Activated CD4-positive, alpha-beta T cell treated with anti-CD3 and anti-CD28 coated beads, Interleukin-2, amount 50 U/mL, for 1 hour (primary cell): ENCODE measurements at places on chromosomes 6 and 20.

GRCh38 chr20:2206957-2207769, 88.6 kb upstream of the TGM3 start:
- DNase-seq = peak; percentile 48

GRCh38 chr20:9388160-9388812, 126.1 kb upstream of the LAMP5 start:
- no peak for DNase-seq

GRCh38 chr20:59333951-59334350, 33.5 kb downstream of the EDN3 start:
- no peak for DNase-seq

DNA sequence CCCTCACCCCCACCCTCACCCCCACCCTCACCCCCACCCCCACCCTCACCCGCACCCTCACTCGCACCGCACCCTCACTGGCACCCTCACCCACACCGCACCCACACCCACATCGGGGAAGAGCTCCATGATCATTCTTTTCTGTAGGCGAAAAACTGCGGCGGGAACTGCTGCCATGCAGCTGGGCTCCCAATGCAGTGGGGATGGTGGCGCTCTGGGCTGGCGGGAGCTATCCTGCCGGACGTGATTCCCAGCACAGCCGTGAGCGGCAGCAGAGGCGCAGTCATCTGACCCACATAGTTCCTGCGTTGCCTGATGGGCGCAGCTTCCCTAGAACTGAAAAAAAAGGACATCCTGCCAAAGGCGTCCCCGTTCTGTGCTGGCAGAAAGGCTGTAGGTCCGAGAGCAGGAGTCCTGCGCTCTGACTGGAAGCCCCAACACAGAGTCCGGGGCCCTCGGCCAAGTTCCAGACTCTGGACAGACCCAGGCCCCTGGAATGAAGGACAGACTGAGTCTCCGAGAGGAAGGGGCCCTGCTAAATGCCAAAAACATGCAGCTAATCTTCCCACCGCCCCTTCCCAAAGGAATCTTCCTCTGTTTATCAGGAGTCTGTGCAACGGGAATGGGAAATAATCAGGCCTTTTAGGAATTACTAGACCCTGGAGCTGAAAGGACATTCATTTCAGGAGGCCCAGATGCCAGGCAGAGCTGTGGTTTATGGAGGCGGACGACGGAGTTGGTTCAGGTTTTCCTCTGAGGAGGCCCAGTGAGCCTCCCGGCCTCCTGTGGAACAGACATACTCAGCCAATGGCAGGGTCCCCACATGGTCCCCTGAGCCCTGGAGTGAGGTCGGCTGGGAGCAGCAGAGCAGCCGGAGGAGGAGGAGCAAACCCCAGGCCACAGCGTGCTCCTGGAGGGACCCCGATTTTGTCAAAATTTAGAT, 14.1 kb upstream of the TCFL5 start:
- DNase-seq = no peak

DNA sequence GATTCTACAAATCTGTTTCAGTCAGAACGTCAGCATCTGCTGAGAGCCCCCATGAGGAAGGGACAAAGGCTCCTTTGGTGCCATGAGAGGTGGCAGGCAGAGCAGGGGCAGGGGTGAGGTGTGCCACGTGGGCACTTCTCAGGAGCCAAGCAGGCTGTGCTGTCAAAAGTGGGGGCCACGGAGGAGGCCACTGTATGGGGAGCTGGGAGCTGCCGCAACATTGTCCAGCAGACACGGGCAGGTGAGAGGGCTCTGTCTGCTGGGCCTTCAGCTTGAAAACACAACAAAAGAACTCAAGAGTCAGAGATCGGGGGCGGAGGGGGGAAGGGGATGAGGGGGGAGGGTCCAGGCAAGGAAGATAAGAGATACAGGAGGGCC, 21.6 kb upstream of the FOXP4 start:
- no peak for DNase-seq

- no peak for DNase-seq
These were observed 25.7 kb downstream of the STX11 start for GRCh38 chr6:144176043-144176442.

DNA sequence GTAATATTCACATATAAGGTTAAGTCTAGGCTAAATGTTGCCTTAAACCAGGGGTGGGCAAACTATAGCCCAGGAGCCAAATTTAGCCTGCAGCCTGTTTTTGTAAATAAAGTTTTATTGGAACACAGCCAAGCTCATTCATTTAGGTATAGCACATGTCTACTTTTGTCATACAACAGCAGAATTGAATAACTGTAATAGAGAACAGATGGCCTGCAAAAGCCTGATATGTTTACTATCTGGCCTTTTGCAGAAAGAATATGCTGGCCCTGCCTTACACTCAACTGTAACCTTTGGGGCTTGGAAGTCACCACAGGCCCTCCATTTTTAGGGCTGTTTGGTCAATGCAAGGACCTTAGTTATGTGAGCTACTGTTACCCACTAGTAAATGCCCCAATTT, 17.7 kb upstream of the BCLAF1 start:
- DNase-seq = no peak

- DNase-seq = no peak
These were observed 28.3 kb downstream of the MUC22 start for GRCh38 chr6:31038559-31038958.

GRCh38 chr20:59623133-59623532, 18.8 kb downstream of the PHACTR3 start:
- DNase-seq = no peak

DNA sequence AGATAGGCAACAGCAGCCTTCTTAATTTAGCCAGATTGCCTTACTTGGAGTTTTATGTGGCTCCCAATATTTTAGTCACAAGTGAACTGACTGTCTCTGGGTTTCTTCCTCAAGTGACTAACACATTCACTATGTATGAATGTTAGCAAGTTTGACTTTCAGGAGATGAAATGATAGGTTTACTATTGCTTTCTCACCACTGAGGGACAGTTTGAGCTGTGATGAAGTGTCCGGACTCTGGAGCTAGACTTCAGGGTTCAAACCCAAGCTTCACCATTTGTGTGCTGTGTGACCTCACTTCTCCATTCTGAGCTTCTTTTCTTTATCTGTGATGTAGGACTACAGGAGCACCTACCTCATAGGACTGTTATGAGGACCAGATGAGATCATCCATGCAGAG, 8.2 kb downstream of the DHX35 start:
- no peak for DNase-seq
